LoVo (cell line): ENCODE measurements at places on chromosomes 11 and 22.

DNA sequence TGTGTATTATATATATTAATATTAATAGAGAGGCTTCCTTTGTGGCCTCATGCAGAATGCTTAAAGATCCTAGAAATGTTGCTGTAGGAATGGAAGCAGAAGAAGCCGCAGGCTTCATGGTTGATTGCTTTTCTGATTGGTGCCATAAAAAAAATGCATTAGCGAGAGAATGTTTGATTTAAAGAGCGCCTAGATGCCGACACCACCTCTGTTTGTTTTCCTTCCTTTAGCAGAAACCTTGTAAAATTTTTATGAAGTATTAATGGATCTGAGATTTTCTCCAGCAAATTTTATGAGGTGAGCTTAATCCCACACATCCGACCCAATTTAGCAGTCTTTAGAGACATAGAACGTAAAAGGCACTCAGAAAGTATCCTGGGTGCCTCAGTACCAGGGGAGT is 587.5 kb downstream of the NTM start:
- no peak for DNase-seq

DNA sequence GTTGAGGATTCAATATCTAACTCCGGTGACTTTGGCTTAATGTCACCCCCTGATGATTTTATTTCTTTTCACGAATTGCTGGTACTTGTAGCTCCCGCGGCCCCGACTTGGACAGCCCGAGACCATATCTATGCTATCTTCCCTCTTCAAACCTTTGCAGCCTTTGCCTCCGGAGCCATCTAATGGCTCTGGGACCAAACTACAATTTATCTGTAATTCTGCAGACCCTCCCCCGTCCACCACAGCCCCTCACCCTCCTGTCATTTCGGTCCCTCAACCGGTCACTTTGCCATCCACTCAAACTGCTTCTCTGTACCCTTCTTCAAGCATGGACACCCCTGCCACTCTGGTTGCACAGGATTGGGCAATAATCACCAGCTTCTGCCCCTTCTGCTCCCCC is 25.7 kb upstream of the ALDH3B2 start:
- DNase-seq = no peak

GRCh38 chr11:117513666-117514065 is 186.0 kb downstream of the CEP164 start:
- DNase-seq = no peak

DNA sequence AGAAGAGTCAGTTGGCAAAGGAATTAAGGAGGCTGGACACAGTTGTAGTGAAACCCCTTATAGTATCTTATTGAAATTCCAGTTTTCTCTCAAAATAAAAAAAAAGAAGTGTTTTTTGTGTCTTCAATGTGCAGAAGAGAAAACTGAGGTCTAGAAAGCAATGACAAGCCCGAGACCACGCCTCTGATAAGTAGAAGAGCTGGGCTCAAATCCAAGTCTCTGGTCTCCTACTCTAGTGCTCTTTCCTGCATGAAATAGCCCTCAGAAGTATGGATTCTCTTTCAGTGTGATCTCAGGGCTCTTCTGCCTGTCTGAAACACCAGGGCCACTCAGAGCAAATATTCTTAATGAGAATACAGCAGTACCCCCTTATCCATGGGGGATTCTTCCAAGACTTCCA is 200.9 kb downstream of the KIF18A start:
- DNase-seq = no peak

DNA sequence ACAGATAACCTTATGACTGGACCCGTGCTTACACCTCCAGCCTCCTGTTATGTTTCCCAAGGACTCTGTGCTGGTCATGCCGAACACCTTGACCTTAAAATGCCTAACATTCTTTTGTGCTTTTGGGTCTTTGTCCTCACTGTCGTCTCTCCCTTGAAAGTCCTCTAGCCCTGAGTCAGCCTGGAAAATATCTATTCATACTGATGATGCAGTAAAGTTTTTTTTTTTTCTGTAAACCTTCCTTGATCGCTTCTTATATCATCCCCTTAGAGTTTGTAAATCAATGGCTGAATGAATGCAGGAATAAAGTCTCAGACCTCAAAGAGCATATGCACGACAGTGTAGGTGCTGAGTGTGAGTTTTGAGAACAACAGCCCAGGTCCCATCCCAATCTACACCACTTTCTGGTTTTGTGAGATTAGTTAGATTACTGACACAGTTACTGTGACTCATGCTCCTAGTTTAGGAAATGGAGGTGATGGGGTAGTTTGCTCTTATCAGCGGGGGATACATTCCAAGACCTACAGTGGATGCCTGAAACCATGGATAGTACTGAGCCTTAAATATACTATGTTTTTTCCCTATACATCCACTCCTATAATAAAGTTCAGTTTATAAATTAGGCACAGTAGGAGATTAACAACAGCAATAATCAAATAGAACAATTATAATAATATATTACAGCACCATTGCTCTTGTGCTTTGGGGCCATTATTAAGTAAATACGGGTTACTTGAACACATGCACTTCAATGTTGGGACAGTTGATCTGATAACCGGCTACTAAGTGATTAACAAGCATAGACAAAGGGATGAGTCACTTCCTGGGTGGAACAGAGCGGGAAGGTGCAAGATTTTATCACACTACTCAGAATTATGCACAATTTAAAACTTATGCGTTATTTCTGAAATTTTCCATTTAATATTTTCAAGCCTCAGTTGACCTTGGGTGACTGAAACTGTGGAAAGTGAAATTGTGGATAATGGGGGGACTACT is 8.6 kb downstream of the TCN1 start:
- peak; percentile 65 for DNase-seq

GRCh38 chr11:93481696-93482095 is 61.5 kb downstream of the SMCO4 start:
- DNase-seq = no peak

DNA sequence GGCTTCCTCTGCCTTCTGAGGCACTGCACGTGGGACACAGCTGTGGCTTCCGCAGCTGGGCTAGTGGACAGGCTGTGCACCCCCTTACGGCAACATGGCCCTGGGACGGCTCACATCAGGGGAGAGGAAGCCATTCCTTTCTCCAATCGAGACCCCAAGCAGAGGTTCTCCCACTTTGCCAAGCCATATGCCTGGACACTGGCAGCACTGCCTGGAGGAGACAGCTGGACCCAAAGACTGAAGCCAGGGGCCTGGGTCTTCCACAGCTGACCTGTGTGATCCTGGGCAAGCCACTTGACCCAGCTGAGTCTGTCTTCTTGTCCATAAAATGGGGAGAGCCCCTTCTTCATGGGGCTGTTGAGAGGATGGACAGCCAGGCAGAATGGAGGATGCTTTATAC is 65.4 kb downstream of the SHISAL1 start:
- DNase-seq = no peak

DNA sequence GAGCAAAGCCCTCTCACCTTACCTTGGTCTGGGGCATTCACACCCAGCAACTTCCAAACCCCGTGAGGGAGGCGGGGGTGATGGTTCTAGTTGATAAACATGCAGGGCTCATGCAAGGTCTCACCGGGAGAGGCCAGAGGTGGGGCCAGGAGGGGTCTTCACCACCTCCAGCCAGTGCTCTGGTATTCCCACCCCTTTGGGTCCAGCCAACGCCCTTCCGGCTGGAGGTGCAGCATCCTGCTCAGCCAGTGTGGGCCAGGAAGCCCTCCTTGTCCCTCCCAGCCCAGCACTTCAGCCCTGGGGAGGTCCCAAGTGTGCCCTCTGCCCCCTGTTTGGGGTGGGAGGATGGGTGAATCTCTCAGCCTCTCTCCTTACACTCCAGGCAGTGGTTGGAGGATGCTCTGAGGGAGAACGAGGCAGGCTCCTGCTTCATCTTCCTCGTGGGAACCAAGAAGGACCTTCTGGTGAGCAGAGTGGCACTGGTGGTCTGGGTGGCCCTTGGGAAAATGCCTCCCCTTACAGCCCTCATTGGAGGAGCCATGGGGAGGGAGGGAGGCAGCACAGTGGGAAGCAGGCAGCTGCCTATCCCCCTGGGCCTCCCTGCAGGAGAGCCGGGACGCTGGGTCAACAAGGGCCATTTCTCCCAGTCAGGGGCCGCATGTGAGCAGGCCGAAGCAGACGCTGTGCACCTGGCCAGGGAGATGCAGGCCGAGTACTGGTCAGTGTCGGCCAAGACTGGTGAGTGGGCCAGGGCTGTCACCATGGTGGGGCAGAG is 13.4 kb downstream of the RAB36 start:
- no peak for DNase-seq
